ENCODE measurements at places on chromosomes 12 and 14.

DNA sequence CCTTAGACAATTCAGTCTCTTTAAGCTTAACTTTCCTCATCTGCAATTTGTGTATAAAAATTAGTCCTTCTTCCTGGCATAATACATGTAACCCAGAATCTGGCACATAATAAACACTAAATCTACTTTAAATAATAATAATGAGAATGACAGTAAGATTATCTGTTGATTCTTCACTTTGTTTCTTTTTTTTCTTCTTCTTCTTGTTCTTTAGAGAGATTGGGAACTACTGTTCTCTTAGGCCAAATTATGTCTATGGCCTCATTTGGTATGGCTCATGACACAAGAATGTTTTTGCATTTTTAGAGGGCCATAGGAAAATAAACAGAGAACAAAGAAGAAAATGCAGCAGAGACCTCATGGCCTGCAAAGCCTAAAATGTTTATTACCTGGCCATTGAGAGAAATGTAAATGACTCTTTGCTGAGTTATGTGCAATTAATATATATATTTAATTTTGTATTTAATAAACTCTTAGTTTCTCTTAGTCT, 275.8 kb downstream of the SLC6A15 start:
- DNase-seq: no peak

DNA sequence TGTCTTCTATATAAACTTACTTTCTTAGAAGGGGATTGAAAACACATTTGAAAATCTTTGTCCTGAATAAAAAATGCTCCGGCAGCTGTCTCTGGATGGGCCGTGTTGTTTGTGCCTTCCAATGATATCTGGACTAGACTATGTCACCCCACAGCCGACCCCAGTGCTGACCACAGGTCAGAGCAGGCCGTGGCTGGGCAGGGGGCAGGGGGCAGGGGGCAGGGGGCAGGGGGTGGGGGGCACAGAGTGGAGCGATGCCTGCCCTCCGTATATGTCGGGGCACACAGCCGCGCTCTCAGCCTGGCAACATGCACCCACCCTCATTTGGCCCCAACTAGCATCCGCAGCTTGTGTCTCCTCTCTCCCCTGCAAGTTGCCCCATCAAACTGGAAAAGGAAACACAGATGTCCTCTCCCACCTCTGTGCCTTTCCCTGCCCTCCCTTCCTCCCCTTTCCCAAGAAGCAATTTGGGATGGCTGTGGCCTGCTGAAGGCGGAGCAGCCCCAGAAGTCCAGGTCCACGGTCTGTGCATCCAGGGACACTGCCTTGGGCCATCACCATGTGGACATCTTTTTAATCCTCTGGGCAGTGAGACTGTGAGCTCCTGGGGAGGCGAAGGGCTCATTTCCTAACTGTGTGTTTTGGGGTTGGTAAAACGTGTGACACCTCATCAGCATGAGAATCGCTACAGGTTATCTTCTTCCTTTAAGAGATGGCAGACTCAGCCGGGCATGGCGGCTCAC, 295.7 kb upstream of the RTL1 start:
- DNase-seq: no peak

GRCh38 chr12:27821259-27821973, 41.4 kb upstream of the MANSC4 start:
- peak; percentile 70 for DNase-seq

GRCh38 chr12:26732005-26732908, 100.7 kb downstream of the ITPR2 start:
- no peak for DNase-seq

DNA sequence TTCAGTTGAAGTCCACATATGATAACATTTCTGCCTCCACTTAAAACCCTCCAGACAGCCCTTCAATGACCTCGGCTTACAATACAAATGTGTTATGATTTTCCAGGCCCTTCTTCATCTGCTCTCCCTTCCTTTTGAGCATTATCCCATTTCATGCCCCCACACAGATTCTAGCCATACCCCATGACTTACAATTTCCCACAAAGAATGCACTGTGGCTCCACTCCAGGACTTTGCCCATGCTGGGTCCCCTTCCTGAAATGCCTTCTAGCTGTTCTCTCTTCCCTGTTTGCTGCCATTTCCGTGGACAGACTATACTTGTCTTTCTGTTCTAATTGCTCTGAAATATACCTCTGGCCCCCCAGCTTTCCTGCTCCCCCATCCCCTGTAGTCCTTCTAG, 963.2 kb downstream of the DIO2 start:
- DNase-seq: no peak

DNA sequence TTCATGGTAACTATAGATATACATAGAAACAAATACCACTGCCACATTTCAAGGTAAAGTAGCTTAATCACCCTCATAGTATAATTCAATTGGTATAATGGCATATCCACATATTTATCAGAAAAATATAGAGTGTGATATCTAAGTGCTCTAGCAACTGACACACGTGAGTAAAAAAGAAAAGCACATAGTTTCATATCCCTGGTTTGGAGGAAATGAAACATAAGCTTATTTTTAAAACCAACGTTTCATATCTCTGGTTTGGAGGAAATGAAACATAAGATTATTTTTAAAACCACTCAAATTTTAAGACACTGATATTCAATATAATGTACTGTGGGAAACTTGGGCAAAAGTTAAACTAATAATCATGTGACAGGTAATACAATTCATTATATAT, 2.1 kb downstream of the OR6C70 start:
- no peak for DNase-seq

GRCh38 chr12:70830221-70831061, 90.1 kb downstream of the PTPRR start:
- DNase-seq: no peak

GRCh38 chr12:26268841-26269561, 73.6 kb downstream of the SSPN start:
- no peak for DNase-seq

GRCh38 chr12:86697916-86698640, 441.9 kb upstream of the MGAT4C start:
- no peak for DNase-seq

- no peak for DNase-seq
Measured at GRCh38 chr14:67759916-67760315, 56.5 kb downstream of the ZFYVE26 start.

- no peak for DNase-seq
Measured at GRCh38 chr14:91048265-91048664, 12.2 kb downstream of the RPS6KA5 start.

DNA sequence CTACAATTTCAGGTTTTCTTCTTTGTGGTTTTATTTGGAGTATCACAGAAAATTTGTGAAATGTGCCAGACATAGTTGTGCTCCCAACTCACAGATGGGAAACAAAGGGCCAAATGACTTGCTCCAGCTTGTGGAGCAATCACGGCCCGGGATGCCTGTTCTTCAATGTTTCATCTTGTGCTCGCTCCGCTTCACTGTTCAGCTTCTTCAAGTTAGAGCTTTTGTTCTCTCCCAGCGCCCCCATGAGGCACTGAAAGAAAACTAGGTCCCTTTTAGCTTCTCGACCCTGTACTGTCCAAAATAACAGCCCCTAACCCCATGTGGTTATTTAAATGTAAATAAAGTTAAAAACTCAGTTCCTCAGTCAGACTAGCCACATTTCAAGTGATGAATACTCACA, 187.9 kb upstream of the STXBP6 start:
- DNase-seq: no peak

DNA sequence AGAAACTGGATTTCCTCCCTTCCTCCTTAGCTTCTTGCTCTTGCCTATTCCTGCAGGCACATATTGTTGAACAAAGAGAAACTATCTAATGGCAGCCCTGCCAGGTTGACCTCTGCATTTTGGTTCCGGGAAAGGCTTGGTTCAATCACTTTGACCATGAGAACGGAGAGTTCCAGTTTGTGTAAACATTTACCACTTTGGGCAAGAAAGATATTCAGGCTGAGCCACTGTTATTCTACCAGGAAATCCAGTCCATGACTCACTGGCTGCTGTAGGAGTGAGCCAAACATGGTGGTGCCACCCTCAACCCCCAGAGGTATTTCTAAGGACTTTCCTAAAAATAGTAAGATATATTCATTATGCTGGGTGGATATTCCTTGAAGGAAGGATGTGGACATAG, 242.2 kb upstream of the OR4E1 start:
- DNase-seq: peak; percentile 87

DNA sequence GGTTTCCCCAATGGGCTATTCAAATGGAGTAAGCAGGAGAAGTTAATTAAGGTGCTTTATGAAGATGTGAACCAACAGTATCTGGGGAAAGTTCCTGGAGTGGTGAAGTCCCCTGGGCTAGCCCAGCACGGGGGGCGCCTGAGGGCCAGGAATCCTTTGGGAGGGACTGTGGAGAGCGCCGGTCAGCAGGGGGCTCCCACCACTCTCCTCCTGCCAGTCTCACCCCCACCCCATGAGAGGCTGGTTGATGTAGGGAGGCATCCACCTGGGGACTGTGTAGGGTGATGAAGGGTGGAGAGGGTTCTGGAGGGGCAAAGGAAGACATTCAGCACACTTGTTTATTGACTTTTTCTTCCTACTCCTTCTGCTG, 4.4 kb downstream of the CEBPE start:
- DNase-seq: no peak

- no peak for DNase-seq
Measured at GRCh38 chr12:131555197-131555846, 155.6 kb upstream of the SFSWAP start.

DNA sequence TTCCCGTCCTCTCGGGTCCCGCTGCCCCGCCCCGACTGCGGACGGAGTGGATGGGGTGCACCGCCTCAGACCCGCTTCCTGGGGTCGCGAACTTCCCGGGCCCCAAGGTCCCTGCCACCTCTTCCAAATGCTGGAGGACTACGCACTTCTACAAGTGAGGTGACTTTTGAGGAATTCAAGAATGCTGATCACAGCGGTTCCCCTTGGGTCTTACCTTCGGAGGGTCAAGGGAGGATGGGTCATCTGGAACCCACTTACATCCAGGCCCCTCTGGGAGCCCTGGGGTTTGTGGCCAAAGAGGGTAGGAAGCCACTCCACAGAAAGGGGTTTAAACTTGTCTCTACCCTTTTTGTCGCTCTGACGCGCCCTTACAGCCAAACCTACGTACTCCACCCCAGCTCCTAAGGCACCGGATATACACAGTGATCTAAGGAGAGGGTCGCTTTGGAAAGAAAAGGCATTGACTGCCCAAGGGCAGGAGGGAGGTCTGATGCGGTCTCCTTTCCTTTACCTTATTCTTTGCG, 532 bp upstream of the PRKD1 start:
- no peak for DNase-seq

GRCh38 chr12:28855761-28856310, 293.2 kb upstream of the FAR2 start:
- DNase-seq: no peak

- no peak for DNase-seq
Measured at GRCh38 chr12:16730772-16731171, 124.8 kb upstream of the LMO3 start.

DNA sequence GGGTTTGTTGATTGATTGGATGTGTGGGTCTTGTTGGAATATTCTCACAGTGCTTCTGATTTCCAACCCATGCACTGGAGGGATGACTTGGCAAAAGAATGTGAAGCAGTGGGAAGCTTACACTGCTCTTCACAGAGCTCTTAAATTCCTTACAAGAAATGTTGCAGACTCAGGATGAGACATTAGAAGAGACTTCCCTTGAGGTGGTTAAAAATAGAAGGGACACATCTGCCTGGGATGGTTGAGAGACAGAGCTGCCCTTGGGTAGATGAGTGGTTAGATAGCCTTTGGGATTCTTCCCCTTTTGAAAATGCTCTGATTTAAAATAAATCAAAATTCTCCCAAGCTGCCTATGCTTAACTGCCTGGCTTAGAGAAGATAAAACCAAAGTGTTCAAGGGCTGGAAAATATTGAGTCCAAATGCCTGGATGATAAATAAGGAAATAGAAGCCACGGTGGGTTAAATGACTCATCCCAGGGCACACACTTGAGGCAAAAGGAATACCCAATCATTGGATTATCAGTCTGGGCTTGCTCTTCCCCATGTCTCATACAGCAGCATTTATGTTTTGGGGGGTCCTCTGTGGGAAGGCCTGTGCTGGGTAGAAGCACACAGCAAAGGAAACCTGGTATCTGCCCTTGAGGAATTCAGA, 264.3 kb downstream of the AKAP6 start:
- no peak for DNase-seq

DNA sequence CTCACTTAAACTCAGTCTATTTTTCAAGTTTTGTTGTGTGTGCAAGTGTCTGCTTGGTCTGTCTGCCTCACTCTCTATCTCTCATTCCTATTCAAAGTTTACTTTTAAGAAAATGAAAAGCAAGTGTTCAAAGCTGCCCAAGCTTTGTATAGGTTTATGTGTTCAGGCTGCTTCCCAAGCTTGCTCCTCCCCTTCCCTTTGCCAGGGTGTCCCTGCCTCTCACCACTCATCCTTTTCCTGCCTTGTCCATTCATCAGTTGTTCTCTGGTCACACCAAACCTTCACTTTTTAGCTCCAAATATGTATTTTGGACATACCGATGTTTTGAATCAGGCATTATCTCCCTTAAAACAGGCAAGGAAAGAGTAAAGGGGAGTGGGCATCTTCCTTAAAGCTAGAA, 41.3 kb downstream of the STK38L start:
- DNase-seq: no peak

DNA sequence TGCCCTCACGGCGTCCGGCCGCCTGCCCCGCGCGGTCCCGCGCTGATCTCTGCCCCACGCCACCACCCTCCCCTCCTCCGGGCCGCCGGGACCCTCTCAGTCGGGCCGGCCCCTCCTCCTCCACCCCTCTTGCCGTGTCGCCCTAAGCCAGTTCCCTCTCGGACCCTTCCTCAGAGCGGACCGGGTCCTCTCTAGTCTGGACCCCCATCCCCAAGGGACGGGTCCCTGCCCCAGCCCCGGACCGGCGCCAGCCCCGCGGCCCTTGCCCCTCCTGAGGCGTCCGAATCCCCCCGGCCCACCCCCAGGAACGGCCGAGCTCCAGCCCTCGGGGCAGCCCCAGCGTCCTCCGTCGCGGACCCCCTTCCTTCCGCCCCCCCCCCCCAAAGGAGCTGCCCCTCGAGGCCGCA, 485 bp downstream of the PPP4R4 start:
- no peak for DNase-seq

- no peak for DNase-seq
Measured at GRCh38 chr12:32828120-32828519, 68.5 kb downstream of the PKP2 start.

- peak; percentile 78 for DNase-seq
Measured at GRCh38 chr14:23056956-23057756, at the start of gene CDH24. CDH24 (minus strand) TSS chr14:23057520; CDS start chr14:23055733, 1,787 bp downstream.

DNA sequence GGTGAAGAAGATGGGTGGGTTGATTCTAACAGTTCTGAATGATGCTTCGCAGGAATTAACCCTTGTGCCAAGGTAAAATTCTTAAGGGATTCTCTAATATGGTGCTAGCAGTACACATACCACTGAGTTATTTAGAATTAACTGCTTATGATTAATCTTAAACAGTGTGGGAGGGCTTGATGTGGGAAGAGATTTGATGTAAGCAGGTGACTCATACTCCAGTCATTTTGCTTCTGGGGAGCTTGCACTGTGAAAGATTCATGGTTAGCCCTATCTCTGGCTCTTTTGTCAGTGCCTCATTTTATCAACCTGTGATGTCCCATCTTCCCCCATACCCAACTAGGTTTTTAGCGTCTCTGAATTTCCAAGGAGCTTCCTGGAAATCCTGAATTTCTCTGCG, 83.8 kb downstream of the NRXN3 start:
- DNase-seq: no peak

Measured in PC-9 (cell line).